Spinal cord (tissue), 10 donors: ENCODE measurements at places on chromosomes 1 and 21.
A peak's percentile ranks its signal among the peaks of the same experiment; 100 is the strongest.

DNA sequence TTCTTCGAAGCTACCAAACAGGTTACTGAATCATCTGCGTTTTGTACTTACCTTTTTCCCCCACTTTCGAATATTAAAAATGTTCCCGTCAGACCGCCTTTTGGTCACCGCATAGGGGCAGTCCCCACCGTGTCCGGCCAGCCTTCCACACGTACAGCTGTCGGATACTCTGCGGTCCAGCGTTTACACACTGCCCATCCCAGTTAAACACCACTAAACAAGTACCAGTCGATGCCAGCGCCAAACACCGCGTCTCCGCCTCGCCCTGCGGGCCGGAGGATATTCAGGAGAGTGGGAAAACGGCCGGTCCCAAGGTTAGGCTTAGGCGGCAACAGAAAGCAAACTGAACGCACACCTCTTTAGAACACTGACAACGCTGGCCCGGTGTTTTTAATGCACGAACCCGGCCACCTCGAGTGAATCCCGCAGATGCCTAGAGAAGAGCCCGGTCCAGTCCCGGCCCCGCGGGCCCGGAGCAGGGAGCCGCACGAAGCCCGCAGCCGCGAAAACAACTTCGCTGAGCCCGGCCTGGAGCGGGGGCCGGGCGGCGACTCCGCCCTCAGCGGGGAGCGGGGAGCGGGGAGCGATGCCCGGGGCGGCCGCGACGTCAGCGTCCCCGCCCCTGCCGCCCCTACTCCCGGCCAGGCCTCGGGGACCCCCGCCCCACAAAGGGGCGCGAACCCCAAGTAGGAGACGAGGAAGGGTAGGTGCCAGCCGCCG is 730 bp upstream of the PHF13 start:
- peak; percentile 41 for DNase-seq

GRCh38 chr1:201356236-201356635 is 21.2 kb downstream of the TNNT2 start:
- no peak for DNase-seq

GRCh38 chr1:100239961-100240360 is 9.7 kb downstream of the DBT start:
- no peak for DNase-seq

DNA sequence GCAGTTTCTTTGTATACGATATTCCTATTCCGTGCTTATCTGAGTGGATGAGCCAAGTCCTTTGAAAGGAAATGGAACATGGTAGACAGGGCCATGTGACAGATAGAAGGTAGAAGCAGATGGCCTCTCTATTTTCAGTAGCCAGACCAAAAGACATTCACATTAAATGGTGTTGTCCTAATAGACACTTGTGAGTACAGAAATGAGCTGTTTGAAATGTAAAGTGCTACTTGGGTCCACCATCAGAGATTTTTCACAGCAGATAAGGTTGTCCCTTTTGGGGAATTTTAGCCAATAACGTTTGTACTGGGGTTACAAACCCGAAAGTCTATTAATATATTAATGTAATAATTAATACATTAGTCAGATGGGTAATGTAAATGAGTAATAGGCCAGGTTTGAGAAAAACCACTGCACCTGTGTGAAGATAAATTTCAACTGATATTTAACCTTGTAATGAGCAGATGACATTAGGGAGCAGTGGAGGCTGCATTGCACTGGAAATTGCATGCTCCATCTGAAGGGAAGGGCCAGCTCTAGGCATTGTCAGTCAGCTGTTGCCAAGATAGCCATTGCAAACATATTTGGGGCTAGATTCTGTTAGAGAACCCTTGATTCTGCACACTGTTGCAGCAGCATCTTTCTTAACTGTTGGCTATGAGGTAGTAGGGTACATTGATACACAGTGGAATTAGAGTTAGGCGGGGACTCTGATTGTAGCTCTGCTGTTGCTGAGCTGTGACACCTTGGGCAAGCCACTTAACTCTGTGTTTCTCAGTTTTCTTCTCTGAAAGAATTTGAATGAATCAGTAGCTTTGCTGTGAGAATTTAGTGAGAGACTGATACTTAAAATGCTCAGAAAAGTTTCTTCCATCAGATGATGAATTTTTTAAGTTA is 43.8 kb downstream of the FGGY start:
- no peak for DNase-seq

DNA sequence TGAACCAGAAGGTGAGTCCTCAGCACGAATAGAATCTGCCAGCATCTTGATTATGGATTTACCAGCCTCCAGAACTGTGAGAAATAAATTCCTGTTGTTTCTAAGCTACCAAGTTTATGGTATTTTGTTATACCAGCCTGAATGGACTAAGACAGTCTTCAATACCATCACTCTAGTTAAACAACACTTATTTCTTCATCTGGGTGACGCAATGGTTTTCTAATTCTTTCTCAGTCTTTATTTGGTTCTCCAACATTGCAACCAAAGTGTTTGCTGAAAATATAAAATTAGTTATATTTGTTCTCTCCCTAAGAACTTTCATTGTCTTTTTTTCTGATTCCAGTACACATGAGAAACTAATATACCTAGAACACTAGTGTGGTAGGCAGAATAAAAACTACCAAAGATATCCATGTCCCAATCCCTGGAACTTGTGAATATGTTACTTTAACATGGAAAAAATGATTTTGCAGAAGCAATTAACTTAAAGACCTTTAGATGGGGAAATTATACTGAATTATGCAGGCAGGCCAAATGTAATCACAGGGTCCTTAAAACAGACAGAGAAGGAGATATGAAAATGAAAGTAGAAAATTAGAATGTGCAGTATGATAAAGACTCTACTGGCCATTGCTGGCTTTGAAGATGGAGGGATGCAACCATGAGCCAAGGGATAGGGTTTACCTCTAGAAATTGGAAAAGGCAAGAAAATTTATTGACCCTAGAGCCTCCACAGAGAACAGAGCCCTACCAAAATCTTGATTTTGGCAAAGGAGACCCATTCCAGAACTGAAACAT is 1115.1 kb downstream of the PLA2G4A start:
- no peak for DNase-seq

GRCh38 chr1:231396643-231397042 is 25.4 kb downstream of the EGLN1 start:
- no peak for DNase-seq

GRCh38 chr1:208606959-208607358 is 362.8 kb upstream of the PLXNA2 start:
- no peak for DNase-seq

GRCh38 chr1:85240174-85240601 is 19.3 kb downstream of the C1orf52 start:
- DNase-seq: no peak

- DNase-seq: no peak
These were observed 11.2 kb downstream of the AGO1 start for GRCh38 chr1:35894183-35894582.

- no peak for DNase-seq
These were observed 10.3 kb downstream of the ADGRB2 start for GRCh38 chr1:31753707-31754349.

- no peak for DNase-seq
These were observed 65.8 kb upstream of the CAMK1G start for GRCh38 chr1:209517681-209518050.

DNA sequence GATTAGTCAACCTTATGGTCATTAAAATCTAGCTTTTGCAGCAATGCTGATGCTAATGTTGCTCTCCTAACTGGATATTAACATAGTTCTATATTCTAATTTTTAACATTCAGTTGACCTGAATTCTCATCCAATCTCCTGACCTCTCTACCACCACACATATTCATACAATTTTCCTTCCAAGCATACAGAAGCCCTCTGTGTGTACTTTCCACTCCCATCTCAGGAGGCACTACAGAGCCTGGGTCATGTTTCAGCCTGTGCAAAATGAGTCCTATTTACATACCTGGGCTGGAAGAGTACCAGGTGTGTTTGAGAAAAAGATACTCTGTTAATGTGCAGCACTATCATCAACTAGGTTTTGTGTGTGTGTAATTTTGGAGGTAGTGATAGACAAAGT is 486.3 kb downstream of the NEGR1 start:
- DNase-seq: no peak

DNA sequence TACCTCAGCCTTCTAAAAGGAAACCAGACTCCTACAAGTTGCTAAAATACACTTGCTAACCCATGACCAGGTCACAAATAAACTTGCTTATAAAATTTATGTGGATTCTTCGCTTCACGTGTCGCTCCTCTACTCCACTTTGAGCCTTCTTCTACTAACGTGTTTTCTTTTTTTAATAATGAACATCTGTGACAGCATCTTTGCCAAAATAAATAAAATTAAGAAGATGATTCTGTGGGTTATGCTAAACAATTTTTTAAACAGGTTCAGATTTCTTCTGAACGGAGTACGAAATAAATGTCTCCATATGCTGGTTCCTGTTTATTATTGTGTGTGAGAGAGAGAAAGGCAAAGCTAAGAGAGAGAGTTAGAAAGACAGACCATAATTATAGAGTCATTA is 735.8 kb downstream of the LTN1 start:
- no peak for DNase-seq

DNA sequence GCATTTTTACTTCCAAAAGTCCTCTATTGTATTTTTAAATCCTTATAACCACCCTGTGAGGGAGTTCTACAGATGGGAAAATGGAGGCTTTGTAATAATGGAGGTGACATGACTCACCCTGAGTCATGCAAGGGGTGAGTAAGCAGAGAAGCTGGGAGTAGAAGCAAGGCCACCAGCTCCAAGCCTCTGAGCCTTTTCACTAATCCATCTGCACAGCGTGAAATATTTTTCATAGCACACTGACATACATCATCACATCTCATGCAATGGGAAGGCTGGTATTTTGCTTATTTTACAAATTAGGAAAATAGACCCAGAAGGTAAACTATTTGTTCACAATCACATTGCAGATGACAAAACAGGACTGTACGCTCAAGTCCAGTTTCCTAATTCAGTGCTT is 96.9 kb downstream of the KCNH1 start:
- DNase-seq: no peak

GRCh38 chr1:150281221-150281757 is 1.1 kb upstream of the CIART start:
- DNase-seq: no peak

DNA sequence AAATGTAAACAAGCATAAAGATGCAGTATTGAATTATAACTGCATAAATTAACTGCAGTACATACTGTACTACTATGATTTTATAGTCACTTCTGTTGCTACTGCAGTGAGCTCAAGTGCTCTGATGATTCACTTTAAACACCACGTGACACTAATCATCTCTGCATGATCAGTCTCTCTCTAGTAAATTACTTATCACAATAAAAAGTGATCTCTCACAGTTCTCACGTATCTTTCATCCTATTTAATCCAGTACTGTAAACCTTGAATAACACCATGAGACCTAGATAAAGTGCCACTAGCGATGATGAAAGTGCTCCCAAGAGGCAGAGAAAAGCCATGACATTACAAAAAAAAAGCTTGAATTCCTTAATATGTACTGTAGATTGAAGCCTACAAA is 1242.0 kb downstream of the AMY1C start:
- DNase-seq: no peak

DNA sequence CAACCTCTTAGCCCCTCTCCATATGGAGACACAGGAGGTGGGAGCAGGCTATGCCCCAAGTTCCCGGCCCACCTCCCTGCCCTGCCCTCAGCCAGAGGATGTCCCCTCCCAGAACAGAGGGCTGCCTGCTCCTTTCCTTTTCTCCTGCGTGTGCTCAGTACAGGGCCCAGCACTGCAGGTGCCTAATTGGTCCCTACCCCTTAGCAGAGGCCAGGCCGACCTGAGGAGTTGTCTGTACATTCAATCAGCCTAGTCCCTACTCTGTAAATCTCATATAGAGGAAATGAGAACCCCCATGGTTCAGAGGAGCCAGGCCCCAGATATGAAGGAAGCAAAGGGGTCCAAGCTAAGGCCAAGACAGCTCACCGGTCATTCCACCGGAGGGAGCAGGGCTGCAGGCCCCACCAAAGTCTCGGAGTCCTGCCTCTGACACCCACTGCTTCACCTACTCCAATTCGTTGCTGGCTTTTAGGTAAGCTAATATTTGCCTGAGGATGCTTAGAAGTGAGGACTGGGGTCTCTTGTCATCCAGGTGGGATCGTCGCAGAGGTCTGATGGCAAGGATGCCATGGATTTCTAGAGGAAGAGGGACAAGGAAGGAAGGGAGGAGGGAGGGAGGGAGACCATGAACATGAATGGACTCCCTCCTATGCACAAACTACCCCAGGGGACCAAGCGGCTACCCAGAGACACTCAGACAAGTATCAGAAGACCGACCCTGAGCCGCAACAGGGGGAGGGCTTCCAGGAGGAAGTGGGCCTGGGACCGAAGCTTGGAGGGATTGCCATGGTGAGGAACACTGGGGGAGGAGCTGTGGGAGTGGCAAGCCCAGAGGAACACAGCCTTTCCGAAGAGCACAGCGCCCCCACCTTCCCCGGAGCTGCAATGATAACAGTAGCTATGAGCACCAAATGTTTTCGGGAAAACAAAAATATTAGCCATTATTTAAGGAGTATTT is 30.4 kb upstream of the FOXO6 start:
- DNase-seq: no peak

- DNase-seq: no peak
These were observed 44.3 kb downstream of the TPR start for GRCh38 chr1:186330758-186331157.

- no peak for DNase-seq
These were observed 1.9 kb upstream of the FCGR2A start for GRCh38 chr1:161503394-161503748.

GRCh38 chr1:109927356-109927755 is 16.7 kb downstream of the CSF1 start:
- no peak for DNase-seq
